Fibroblast of upper back skin (primary cell): ENCODE measurements at places on chromosomes 2 and 18.

GRCh38 chr18:67417864-67418523 is 98.5 kb downstream of the DSEL start:
- no peak for DNase-seq

DNA sequence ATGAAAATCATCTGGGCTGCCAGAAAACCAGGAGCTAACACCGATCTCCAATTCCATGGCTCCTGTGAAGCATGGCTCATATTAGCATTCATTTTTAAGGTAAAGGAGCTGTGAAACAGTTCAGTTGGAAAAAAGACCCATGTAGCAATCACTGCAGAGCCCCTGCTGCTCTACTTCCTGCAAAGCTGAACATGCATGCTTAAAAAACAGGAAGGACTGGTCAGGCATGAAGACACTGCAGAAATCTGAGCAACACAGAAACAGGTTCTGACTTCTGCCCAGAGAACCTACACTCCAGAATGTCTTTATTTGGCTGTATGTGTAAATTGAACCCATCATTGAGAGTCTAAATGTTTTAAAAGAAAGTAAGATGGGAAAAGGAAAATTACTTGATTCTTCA is 950.6 kb downstream of the DCDC2C start:
- DNase-seq = no peak

DNA sequence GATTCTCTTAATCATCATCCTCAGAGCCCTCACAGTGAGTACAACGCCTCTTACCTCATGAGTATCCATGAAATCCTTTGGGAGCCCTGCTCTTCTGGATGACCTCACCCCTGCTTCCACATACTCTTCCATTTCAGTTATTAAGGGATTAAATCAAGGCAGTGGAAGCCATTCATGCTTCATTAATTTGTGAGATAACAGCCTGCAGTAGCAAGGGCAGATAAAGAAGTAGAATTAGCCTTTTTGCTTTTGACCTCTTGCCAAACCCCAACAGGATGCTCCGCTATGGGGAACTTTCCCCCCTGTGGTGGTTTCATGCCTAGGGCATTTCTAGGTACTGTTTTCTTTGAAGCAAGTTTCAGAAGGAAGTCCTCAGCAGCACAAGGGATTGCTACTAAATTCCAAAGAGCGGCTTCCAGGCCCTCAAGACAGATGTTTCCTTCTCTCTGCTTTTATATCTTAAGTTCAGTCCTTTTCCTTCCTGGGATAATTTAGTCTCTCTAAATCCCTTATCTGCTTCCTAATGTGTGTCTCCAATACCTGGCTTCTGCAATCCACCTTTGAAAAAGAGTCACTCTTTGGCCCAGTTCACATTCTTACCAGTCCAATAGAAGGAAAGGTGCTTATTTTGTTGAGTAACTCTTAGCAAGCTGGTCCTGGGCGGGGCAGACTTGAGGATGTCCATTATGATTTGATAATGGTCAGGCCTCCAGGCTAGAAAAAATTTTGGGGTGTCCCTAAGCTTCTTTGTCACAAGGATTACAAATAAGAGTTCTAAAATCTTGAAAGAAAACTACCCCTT is 76.9 kb downstream of the MYO1B start:
- DNase-seq = peak; percentile 82

- DNase-seq = peak; percentile 67
These were observed 23.6 kb downstream of the FAM171B start for GRCh38 chr2:186717320-186718007.

DNA sequence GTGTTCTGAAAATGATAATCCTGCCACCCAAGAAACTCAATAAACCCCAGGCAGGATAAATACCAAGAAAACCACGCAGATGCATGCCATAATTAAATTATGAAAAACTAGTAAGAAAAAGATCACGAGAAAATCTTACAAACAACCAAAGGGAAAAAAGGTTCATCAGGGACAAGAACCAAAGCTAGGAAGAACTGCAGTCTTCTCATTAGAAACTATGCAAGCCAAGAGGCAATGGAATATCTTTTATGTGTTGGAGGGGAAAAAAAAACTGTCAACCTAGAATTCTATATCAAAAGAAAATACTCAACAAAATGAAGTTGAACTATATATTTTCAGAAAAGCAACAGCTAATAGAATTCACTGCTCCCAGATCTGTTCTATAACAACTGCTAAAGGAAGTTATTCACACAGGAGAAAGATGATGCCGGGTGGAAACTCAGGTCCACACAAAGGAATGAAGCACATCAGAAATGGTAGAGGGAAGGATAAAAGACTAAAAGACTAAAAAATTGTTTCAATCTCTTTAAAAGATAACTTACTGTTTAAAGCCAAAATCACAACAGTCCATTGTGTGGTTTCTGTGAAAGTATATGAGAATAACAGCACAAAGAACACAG is 55.0 kb downstream of the NDUFA10 start:
- DNase-seq = no peak

GRCh38 chr18:64966667-64967066 is 784.1 kb upstream of the CDH7 start:
- peak; percentile 34 for DNase-seq

GRCh38 chr18:39589496-39589895 is 2023.9 kb upstream of the CELF4 start:
- DNase-seq = no peak

- no peak for DNase-seq
These were observed 55.9 kb downstream of the CACNB4 start for GRCh38 chr2:152042636-152043615.

GRCh38 chr2:33320573-33320972 is 155.9 kb upstream of the RASGRP3 start:
- no peak for DNase-seq

DNA sequence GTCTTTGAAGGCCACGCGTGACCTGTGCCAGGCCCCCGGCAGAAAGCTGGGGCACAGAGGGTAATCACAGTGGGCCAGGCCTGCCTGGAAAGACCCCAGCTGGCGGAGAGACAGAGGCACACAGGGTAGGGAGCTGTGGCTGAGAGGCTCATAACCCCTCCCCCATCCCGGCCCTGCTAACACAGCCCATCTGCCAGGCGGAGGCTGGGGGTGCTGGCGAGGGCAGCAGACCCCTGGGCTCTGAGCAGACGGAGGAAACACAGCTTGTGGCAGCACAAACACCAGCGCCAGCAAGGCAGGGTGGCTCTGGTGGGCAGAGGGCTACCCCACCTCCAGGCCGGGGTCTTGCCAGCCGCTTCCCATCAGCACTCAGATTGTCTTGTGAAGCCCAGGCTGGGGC is 19.0 kb downstream of the HS6ST1 start:
- DNase-seq = no peak

DNA sequence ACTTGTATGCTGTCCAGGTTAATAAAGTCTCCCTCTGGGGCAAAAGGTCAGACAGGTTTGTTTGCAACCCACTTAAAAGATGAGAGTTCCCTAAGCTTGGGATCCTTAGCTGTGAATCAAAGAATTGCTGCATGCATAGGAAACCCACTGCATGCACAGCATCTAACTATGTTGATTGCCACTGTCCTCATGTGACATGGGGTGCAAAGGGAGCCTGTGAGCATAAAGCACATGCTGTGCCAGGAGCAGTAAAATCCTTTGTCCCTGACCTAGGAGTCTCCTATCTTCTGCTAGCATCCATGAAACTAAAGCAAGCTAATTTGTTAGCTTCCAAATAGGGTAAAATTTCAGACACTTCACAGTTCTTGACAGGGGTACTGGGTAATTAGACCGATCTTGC is 13.8 kb downstream of the METTL4 start:
- no peak for DNase-seq

DNA sequence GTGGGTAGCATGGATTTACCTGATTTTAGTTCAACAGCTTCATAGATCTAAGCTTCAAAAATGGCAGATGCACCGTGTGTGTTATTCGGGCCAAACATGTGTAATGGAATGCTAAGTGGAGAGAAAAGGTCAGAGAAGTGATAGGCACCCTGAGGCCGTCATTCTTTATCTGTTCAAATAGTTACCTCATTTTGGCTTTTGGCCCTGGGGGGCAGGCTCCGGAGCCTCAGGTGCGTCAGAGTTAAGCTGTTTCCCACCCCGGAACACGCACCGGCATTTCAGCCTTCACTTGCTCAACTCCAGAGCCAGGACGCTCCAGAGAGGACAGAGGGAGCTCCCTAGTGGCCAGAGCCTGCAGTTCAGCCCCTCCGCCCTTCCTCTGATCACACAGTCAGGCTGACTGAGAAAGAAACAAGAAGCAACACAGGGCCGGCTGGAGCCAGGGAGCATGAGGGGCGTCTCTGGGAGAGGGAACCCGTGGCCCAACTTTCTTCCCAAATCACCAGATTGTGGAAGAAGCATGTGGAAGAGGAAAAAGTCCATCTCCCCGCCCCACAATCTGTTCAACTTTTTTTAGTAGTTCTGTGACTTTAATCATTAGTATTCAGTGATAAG is 135.2 kb upstream of the EPC2 start:
- DNase-seq = peak; percentile 74

GRCh38 chr2:236947896-236948295 is 137.8 kb upstream of the COPS8 start:
- no peak for DNase-seq

DNA sequence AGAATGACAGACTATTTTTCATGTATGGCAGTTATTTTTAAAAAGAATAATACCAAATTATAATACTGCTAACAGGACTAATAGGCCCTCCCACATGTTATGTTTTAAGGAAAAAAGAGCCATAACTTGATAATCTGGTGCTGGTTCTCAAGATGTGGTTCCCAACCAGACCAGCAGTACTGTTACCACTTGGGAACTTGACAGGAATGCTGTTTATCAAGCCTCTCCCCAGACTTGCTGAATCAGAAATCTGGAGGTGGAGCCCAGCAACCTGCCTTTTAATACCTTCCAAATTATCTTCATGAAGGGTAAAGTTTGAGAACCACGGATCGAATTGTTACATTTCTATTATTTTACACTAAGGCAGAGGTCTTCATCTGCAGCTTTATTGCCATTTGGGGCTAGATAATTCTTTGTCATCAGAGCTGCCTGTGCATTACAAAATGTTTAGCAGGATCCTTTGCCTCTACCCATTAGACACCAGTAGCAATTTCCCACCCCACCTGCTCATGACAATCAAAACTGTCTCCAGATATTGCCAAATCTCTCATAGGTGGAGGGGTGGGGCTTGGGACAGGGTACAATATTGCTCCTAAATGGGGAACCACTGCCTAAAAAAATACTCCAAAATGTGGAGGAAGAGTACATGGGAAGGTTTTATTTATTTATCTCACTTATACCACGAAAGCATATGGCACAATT is 629.6 kb downstream of the ARHGAP15 start:
- no peak for DNase-seq

- DNase-seq = peak; percentile 19
These were observed 118.1 kb downstream of the NCK2 start for GRCh38 chr2:105862843-105863242.

DNA sequence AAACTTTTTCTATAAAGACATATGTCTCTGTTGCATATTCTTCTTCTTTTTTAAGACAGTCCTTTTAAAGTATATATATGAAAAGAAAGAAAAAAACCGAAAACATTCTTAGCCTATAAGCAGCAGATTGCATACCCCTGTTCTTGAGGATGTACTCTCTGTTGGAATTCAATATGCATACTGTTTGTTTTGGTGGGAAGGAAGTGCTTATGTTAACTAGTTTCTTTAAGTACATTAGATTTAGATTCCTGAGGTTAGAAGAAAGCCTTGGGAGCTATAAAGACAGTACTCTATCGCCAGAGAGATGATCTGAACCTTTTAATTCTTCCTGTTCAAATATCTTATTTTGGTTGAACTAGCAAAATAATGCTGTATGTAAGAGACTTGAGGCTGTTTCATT is 46.8 kb upstream of the TBR1 start:
- no peak for DNase-seq

- DNase-seq = peak; percentile 84
These were observed 395.8 kb downstream of the LNPK start for GRCh38 chr2:175606010-175606841.

GRCh38 chr18:7201096-7201495 is 29.8 kb upstream of the LRRC30 start:
- DNase-seq = no peak

GRCh38 chr2:191715471-191715870 is 37.5 kb downstream of the NABP1 start:
- DNase-seq = no peak

DNA sequence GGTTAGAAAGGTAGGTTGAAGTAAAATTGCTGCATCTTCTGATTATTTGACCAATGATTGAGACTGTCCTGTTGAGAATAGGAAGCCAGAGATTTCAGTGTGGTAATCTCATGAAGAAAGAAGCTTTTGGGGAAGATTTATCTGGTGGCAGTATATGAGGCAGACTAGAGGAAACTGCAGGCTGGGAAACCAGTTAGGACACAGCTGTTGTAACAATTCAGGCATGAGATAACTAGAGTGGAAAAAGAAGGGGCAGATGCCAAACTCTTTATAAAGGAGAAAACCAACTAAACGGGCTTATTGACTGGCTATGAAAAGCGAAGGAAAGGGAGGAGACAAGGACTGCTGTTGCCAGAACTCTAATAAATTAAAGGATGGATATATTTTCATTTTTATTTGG is 155.6 kb downstream of the TTC27 start:
- no peak for DNase-seq

GRCh38 chr2:1256632-1257324 is 156.5 kb upstream of the TPO start:
- no peak for DNase-seq

DNA sequence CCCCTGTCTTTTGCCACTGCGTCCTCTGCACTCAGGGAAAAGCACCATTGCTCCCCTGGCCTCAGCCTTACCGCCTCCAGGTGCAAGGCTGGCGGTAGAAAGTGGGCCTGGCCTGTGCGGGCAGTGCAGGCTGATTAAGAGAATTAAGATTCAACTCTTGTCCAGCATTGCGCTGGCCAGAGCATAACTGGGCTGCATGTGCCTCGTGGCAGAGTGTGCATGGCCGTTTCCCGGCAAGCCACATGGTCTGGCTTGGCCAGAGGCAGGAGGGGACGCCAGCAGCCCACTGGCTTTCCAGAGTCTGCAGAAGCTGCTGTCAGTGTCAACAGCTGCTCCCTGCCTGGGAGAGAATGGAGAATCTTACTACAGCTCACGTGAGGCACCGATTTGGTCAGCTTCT is 12.3 kb downstream of the NTSR2 start:
- DNase-seq = no peak

DNA sequence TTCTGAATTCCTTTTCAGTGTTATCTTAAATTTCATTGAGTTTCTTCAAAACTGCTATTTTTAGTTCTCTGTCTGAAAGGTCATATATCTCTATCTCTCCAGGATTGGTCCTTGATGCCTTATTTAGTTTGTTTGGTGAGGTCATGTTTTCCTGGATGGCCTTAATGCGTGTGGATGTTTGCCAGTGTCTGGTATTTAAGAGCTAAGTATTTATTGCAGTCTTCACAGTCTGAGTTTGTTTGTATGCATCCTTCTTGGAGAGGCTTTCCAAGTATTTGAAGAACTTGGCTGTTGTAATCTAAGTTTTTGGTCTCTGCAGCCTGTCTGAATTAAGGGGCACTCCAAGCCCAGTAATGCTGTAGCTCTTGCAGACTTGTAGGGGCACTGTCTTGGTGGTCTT is 249.3 kb downstream of the ZNF385B start:
- DNase-seq = peak; percentile 82

GRCh38 chr2:72949642-72950041 is 32.3 kb downstream of the EMX1 start:
- no peak for DNase-seq

- no peak for DNase-seq
These were observed 25.5 kb downstream of the FHL2 start for GRCh38 chr2:105373344-105373781.

GRCh38 chr2:153875801-153876466 is 4.2 kb downstream of the GALNT13 start:
- no peak for DNase-seq

GRCh38 chr2:32564417-32565035 is 63.3 kb upstream of the TTC27 start:
- DNase-seq = no peak
